ENCODE measurements at places on chromosomes 6 and 20. TPM values are rescaled to one million over a fixed set of nuclear protein-coding genes. Genes with fewer than 3 reads are reported as not detected.
A peak's percentile ranks its signal among the peaks of the same experiment; 100 is the strongest.

The AIF1 gene
- 1.7 TPM for total RNA-seq

DNA sequence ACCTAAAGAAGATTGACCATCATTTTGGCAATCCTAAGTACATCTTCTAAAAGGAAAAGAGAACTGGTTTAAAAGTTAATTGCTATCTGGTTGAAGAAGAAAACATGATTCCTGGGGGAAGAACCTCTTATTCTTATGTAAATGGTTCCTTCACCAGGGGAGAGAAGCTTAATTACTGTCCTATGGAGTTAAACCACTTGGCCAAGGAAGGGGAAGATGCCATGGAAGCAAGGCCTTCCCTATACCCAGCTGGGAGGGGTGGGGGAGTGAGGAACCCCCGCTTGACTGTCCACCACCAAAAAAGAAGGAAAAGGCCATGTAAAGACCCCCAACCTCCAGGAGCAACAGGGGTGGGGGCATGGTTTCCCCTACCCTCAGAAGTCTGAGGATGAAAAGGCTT is 962.1 kb downstream of the GRIK2 start:
- DNase-seq, result no peak

DNA sequence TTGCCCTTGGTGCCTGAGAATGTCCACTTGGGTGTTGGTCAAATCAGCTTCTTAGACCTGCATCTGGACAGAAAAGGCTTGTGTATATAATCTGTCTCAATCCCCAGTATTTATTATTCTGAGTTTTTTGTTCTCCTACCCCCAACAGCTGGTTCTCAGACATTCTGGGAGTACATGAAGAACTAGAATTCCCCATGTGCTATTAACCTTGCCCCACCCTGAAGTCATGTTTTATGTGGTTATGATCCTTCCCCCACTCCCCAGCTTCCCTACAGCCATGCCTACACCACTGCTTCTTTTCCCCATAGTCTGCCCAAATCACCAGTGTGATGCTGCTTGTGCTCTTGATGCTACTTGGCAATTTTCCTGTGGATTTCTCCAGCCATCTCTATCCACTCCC is 157.0 kb downstream of the ADAT2 start:
- no peak for DNase-seq

The ESF1 gene
- 18.5 TPM for total RNA-seq

The OOEP gene
- not detected for total RNA-seq

The FAM184A gene
- 23.0 TPM for total RNA-seq

- no peak for DNase-seq
These were observed 197.5 kb upstream of the CST7 start for GRCh38 chr20:24751551-24751950.

GRCh38 chr6:88869263-88870020 is 94.0 kb downstream of the RNGTT start:
- DNase-seq, result no peak

GRCh38 chr6:16654701-16655100 is 106.6 kb downstream of the ATXN1 start:
- no peak for DNase-seq

DNA sequence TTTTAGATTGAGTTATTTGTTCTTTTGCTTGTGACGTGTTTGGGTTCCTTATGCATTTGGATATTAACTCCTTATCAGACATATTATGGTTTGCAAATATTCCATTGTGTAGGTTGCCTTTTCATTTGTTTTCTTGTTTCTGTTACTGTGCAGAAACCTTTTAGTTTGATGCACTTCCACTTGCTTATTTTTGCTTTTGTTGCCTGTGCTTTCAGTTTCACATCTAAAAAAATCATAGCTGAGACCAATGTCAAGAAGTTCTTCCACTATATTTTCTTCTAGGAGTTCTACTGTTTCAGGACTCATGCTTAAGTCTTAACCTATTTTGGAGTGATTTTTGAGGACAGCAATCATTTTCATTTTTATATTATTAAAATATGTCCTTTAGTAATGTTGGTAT is 113.5 kb downstream of the EPM2A start:
- DNase-seq, result no peak

- DNase-seq, result no peak
These were observed 1.0 kb downstream of the SGK1 start for GRCh38 chr6:134316733-134317431.

DNA sequence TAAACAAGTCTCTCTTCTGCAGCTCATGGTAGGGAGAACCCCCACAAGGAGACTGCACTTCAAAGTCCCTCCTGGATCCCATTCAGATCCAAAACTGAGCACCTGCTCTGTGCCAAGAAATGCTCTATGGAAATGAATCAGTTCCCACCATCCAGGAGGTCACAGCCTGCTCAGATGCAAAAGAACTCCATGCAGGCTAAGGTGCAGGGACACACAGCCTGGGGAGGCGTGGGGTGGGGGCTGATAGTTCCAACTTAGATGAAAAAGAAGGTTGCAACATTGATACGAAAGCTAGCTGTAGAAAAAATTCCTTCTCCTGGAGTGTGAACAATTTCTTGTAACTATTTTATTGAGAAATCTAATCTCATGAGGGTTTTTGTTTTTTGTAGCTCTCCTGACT is 111.0 kb upstream of the TMEM170B start:
- no peak for DNase-seq

The EDN3 gene
- total RNA-seq, result 3.6 TPM

- peak; percentile 48 for DNase-seq
These were observed 2.1 kb downstream of the VEGFA start for GRCh38 chr6:43771858-43772680.

The WFDC10B gene
- not detected for total RNA-seq

The MAK gene
- total RNA-seq, result 1.3 TPM

- no peak for DNase-seq
These were observed 8.6 kb upstream of the IL22RA2 start for GRCh38 chr6:137181891-137182653.

DNA sequence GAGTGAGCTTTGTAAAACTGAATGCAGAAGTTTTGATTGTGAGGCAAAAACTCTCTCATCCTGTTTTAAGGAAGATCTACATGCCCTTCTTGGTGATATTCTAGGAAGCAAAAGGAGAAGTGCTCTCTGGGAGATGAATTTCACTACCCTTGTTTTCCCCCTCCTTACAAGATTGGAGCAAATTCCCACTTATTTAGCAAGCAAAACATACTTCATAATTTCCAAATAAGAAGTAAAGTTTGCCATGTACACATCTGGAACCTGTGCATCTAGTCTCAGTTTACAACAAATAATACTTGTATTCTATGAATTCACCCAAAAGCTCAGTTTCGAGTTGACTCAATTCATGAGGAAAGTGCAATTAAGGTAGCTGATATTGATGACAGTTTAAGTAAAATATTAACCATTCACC is 27.6 kb upstream of the IFNGR1 start:
- DNase-seq, result no peak

- DNase-seq, result no peak
These were observed 231.9 kb downstream of the CD83 start for GRCh38 chr6:14349507-14349906.

DNA sequence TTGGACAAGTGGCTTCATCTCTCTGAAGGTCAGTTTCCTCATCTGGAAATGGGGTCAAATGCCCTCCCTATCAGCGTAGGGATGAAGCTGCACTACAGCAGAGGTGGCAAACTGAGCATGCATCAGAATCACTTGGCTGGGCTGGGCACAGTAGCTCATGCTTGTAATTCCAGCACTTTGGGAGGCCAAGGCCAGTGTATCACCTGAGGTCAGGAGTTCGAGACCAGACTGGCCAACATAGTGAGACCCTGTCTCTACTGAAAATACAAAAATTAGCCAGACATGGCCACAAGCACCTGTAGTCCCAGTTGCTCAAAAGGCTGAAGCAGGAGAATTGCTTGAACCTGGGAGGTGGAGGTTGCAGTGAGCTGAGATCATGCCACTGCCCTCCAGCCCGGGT is 6.7 kb upstream of the MMP9 start:
- no peak for DNase-seq

DNA sequence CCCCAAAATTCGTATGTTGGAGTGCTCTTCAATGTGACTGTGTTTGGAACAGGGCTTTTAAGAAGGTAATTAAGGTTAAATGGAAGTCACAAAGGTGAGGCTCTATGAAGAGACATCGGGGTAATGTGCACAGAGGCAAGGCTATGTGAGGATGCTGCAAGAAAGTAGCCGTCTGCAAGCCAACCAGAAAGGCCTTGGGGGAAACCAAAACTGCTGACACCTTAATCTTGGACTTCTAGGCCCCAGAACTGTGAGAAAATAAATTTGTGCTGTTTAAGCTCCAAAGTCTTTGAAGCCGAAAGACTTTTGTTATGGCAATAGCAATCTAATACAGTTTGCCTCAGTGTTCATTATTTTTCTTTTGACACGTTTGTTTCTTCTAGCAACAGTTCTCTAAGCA is 2.4 kb upstream of the IRAK1BP1 start:
- DNase-seq, result no peak

GRCh38 chr6:90249034-90249433 is 47.6 kb downstream of the BACH2 start:
- DNase-seq, result no peak

The SLC13A3 gene
- 5.0 TPM for total RNA-seq

The DDO gene
- total RNA-seq, result not detected

DNA sequence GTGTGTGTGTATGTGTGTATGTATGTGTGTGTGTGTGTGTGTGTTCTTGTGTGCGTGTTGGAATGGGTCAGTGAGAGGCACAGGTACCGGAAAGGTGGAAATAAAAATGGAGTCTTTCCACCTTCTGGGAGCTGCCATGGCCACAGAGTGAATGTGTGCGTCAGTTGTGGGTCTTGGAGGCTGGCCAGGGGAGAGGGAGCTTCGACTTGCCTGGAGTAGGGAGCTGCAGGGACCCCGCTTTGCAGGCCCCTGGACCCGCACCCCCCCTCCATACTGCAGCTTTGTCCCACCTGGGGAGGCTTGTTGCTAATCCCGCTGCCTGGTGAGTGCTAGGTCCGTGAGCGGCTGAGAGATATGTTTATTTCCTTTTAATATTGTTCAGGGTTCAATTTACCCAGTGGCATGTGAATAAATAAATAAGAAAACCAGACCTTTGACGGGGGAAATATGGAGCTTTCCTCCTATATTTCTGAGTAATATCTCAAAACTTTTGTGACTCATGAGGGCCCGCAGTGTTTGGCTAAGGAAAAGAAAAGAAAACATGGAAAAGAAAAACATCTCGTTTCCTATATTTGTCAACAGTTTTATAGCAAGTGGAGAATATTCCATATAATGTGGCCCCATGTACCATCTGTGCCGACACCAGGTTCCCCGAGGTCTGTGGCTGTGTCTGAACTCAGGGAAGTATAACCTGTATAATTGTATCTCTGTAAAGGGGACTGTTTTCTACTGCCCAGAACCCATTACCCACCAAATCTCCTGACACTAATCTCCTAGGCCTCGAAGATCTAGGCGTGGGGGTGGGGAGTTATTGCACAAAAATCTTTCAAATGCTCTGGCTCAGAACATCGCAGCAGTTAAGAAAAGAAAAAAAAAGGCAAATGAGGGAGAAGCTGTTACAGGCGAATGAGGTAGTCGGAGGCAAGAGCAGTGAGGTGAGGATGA is 24.6 kb upstream of the CCDC167 start:
- DNase-seq, result no peak

GRCh38 chr6:5999688-6000608 is 6.8 kb downstream of the NRN1 start:
- DNase-seq, result no peak

The DIDO1 gene
- 71.2 TPM for total RNA-seq

DNA sequence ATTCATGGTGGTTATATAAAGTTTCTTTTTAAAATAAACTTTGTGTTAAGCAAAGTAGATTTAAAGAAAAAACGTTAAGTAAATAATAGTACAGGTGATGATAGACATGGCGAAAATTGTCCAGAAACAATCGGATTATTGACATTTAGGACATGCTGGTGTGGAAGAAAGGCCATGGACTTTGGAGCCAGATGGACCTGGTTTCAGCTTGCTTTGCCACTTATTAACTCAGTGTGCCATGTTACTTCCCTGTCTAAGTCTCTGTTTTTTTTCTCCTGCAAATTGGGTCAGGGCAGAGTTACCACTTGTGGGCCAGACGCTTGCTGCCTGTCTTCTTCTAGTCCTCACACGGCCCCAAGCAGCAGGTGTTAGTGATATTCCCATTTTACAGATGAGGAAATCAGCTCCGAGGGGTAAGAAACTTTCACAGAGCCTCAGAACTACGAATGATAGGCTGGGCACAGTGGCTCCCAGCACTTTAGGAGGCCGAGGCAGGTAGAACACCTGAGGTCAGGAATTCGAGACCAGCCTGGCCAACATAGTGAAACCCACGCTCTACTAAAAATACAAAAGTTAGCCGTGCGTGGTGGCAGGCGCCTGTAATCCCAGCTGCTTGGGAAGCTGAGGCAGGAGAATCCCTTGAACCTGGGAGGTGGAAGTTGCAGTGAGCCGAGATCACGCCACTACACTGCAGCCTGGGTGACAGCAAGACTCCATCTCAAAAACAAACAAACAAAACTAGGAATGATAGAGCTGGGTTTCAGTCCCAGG is 12.4 kb downstream of the KIF3B start:
- DNase-seq, result no peak

The CRIP3 gene
- total RNA-seq, result 2.3 TPM

- DNase-seq, result no peak
These were observed 35.7 kb upstream of the MLN start for GRCh38 chr6:33839399-33840047.
